ENCODE measurements at places on chromosomes 13 and 19.
A peak's percentile ranks its signal among the peaks of the same experiment; 100 is the strongest.

GRCh38 chr13:30759748-30760147 is 24.4 kb downstream of the ALOX5AP start:
- DNase-seq = no peak

- DNase-seq = no peak
Measured at GRCh38 chr19:18587962-18588610, 512 bp upstream of the REX1BD start.

DNA sequence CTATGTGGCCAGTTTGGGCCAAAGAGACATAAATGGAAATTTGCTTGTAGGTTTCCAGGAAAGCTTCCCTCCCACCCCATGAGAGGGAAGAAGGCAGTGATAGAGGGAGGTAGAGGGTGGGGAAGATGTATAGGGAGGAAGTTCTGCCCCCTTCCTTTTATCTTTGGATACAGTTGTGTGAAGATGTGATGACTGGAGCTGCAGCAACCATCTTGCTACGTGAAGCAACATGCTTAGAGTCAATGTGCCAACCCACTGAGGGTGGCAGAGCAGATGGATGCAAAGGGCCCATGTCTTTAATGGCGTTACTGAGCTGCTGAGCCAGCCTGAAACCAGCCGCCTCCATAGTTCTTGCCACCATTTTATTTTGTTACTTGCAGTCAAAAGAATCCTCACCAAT is 10.7 kb downstream of the VSIG10L start:
- no peak for DNase-seq

DNA sequence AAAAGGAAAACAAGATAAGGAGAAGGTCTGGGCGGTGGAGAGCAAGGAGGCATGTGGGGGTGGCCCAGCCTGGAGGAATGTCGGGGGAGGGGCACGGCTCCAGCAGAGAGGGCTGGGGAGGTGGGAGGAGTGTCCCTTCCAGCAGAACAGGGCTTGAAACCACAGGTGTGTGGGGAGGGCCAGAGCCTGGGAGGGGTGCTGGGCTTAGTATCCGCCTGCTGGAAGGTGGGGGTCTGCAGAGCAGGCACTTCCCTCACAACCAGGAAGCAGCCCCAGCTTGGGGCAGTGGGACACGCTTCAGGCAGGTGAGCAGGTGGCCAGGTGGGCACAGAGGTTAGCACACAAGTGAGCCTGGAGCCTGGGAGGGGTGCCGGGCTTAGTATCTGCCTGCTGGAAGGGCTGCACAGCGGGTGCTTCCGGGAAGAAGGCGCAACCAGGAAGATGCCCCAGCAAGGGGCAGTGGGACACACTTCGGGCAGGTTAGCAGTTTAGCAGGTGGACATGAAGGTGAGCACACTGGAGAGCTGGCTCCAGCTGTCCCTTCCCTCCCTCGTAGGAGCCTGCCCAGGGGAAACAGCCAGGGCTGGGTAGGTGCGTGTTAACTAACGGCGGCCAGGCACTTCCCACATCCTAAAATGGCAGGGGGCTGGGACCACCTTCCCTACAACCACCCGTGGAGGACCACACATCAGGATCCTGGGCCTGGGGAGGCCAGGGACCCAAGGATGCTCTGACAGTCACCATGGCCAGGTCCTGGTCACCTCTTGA is 3.0 kb downstream of the GAS6 start:
- peak; percentile 74 for DNase-seq

DNA sequence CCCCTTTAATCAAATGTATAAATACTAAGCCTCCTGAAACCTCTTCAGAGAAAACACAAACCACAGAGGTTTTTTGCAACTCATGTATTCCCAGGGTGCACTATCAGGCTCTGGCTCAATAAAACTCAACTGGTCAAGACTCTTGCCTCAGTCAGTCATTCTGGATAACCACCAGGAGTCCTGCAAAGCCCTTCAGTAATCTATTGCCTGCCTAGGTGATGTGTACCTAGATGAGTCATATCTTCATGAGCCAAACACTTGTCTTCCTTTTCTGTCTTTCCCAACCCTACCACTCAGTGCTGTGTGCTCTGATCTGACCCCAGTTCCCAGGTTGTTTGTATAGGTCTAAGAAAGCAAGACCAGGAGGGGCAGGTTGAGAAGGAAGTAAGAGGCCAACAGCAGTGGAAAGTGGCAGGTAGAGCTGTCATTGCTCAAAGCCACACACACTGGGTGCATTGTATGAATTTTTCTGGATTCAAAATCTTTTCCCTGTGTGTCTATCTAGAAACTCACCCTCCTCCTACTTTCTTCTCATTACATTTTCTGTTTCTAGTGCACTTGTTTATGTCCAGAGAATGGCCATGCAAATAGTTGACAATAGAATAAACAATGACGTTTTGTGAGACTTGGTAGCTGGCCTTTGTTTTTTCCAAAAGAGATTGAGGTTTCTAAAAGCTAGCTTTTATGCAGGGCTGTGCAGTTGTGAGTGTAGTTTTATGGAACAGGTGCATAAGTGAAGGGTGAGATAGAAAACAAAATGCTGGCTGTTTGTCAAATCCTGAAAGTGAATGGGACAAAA is 48.1 kb downstream of the PSG1 start:
- DNase-seq = no peak

DNA sequence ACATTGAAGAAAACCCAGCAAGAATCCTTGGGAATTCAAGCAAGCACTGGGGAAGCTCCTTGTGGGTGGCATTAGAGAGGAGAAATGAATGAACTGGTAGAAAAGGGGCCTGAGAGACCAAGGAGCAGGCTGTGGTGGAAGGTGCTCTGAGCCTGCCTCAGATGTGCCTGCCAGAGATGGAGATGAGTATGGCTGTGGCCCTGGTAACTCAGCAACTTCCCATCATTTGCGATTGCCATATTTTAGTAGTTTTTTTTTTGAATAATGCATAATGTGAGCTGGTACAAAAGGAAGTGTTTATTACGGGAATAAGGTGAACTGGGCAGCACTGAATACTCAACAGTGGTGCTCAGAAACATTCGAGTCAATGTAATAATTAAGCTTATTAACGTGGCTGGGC is 39.1 kb downstream of the ERICH6B start:
- no peak for DNase-seq

DNA sequence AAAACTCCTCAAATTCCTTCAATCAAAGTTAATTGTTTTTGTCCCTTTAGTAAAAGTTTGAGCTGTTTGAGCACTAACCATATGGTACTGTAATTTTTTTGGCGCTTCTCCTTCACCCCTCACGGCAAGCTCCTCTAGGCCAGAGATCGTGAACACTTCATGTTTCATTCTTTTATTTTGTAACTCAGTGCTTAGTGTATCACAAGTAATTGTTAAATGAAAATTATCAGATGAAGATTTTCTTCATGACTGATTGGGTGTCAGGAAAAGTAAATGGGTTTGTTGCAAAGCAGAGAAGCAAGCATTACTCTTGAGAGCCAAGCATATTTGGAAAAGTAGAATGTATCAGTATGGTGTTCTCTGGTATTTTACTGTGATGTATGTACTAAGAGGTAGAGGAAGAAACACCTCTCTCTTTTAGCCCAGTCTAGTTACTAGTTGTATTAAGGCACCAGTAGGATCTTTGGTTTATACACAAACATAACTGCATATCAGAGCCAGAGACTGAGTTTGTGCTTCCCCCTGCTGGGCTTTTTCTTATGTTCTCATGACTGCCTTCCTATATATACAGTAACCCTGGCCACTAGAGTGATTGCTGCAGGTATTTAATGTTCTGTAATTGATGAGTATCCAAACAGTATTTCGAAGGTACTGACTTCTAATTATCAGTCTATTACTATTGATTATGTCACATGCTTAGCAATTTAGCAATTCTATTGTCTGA is 202.3 kb upstream of the KLHL1 start:
- DNase-seq = peak; percentile 32

- no peak for DNase-seq
Measured at GRCh38 chr13:105519771-105520170, 1015.7 kb downstream of the EFNB2 start.

- DNase-seq = no peak
Measured at GRCh38 chr19:46528601-46529590, 33.2 kb upstream of the PNMA8B start.
